H9 (cell line): ENCODE measurements at places on chromosomes 13 and 19. TPM values are rescaled to one million over a fixed set of nuclear protein-coding genes. Genes with fewer than 3 reads are reported as not detected.
A peak's percentile ranks its signal among the peaks of the same experiment; 100 is the strongest.

- no peak for DNase-seq
Measured at GRCh38 chr19:19568802-19569756, 31.0 kb downstream of the CILP2 start.

DNA sequence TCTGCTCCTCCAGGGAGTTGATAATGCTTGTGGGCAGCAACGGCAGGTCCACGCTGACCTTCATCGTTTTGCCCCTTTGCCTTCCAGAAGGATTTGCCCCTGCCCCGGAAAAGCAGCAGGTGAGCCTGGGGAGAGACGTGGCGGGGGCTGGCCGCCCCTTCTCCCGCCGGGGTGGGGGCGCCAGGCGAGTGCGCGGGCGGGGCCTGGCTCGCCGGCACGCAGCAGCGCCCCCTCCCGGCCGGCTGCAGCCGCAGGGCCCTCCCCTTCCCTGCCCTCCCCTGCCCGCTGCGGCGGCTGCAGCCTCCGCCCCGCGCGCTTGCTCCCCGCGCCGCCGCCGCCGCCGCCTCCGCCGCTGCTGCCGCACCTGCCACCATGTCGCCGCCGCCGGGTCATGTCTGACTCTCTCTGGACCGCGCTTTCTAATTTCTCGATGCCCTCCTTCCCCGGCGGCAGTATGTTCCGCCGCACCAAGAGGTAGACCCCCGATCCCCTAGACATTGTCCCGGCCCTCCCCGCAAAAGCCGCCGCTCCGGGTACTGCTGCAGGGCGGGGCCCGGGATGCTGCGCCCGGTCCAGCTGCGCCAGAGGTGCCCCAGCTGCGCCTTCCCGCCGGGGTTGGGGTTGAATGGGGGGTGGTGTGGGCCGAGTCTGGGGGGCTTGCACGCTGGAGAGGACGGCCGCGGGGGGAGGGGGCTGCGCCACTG lies at the start of gene MAST1:
MAST1 (plus strand) TSS at position 334 of the 704 bp plus-strand sequence; CDS start at position 392, 58 bp downstream.
- DNase-seq = peak; percentile 65

Gene ARHGAP45
- total RNA-seq = 35.0 and 39.8 TPM in 2 replicates

Gene PPFIA3
- 18.8 and 19.1 TPM in 2 replicates for total RNA-seq
